Ovary (tissue), 10 donors: ENCODE measurements at places on chromosomes 7 and 10.

DNA sequence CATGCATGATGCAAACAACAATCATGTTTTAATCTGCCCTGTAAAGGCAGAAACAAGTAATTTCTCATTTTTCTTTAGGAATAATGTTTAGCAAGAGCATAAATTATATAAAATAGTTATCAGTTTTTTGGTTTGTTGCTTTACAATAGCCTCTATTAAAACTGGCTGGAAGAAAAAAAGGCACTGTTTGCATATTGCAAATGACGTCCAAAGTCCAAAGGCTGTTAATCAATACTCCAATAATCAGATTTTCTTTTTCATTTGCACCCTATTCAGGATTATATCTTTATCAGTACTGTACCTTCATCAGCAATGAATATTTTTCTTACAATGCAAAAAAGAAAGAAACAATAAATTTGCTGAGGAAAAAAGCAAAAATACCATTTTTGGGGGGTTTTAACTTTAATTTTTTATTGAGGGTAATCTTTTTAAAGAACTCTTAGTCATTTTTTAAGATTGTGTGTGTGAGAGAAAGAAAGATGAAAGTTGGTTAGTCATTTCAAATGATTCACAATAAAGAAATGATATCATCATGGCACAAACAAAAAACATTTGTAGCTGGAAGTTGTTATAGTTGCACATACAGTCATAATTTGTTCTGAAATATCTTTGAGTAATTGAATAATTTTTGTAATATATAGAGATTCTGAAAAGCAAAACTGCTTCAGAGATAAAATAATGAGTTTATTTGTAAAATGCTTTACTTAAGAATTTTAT is 44.4 kb upstream of the AKR1C2 start:
- DNase-seq = no peak

- no peak for DNase-seq
These were observed 6.1 kb downstream of the DBF4 start for GRCh38 chr7:87882151-87882937.

DNA sequence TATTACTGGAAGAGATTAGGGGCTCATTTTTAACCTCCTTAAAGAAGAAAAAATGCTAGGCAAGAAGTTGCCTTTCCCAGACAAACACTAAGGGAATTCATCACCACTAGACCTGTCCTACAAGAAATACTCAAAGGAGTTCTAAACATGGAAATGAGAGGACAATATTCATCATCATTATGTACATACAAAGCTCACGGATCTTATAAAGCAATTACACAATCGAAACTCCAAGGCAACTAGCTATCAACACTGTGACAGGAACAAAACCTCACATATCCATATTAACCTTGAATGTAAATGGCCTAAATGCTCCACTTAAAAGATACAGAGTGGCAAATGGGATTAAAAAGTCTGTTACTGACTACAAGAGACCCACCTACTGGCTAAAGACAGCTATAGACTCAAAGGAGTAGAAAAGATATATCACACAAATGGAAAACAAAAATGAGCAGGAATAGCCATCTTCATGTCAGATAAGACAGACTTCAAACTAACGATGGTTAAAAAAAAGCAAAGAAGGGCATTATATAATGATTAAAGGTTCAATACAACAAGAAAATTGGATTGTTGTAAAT is 246.6 kb downstream of the ADRA2A start:
- DNase-seq = no peak

- no peak for DNase-seq
These were observed 328.5 kb downstream of the GFRA1 start for GRCh38 chr10:115944538-115944937.

DNA sequence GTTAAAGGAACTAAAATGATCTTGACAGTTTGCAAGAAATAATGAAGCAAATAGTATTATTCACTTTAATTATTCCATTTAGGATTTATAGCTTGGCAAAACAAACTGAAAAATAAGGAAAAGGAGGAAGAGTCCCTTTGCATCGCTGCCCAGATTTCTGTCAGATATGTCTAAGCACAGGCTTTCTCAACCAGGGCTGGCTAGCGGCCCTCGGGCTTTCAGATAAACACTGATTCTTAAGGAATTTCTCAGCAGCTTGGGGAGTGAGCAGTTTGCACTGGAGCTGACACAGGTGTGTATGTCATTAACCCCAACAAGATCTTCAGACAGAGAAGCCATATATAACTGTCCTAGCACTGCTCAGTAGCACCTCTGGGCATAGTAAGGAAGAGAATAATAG is 47.9 kb upstream of the SEMA3D start:
- DNase-seq = no peak

DNA sequence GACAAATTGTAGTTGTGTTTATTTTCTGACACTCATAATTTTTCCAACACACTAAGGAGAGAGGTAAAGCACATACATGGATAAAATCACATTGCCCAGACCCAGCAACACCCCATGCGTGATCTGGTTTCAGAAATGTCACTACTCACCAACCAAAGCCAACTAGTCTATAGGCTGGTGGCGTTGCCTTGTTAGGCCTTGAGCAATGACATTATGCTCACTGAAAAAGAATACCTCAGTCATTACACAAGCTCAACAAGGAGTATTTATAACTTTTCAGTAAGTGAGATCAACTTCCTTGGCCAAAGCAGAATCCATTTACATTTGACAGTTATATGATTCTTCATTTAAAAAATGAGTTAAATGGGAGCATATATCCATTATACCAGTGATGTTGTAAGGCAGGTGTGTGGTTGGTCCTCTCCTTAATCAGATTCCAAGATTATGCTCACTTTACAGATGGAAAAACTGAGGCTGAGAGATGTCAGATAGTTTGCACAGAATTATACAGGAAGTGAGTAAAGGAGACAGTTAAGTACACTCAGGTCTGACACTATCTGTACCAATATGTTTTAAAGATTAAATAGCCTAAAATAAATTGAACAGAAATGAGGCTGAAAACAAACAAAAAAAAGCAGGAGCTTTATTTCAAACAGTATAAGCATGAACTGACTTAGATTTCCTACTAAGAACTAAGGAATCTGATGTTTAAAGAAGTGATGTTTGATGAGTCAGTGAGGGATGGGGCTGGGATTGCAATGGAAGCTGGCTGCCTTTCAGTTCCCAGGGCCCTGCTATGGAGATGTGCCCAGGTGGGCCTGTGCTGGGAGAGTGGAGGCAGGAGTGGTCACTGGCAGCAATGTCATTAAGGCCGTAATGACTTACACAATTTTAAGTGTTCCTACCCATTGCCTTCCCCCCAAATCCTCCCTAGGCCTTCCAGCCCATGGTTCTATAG is 118.3 kb downstream of the RAPGEF5 start:
- DNase-seq = no peak

GRCh38 chr7:149732111-149732561 is 41.3 kb downstream of the ZNF467 start:
- DNase-seq = no peak

- DNase-seq = no peak
These were observed 86.0 kb downstream of the RTKN2 start for GRCh38 chr10:62182595-62182994.

DNA sequence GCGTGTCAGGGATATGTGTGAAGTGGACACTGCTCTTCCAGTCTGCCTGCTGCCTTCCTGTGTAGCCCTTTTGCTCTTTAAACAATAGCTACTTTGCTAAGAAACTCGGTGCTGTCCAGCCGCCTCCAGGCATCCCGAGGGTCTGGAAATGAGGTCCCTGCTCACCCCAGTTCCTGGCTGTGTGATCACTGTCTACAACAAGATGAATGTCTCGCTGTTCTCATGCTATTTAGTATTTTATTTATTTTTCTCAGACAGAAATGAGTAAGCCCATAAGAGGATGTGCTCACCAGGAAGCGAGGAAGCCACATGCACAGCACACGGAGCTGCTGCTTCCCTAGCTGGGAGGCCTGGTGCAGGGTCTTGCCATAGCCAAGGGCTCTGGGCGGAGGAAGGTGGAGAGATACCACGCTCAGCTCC is 167.0 kb upstream of the PITRM1 start:
- DNase-seq = no peak
